ENCODE measurements at places on chromosomes 11 and 22. TPM values are rescaled to one million over a fixed set of nuclear protein-coding genes. Genes with fewer than 3 reads are reported as not detected.

BTBD18 gene
- not detected for total RNA-seq

P2RX6 gene
- 0.59 TPM for total RNA-seq

CD59 gene
- 90.8 TPM for total RNA-seq

TMPRSS5 gene
- total RNA-seq, result 0.25 TPM

DNA sequence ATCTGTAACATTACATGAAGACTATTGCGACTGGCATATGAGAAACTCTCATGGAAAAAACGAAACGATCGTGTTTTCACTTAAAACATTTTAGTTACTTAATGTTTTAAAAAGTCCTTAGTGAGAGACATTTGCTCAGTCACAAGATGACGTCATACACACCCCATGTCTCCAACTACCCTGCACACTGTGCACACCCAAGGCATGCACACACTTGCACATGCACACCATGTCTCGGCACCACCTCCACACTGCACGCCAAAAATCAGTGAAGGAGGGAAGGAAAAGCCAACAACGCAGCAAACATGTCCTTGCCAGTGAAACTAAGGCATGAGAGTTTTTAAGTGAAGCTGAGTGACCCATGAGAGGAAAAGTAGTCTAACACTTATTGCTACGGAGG lies 18.0 kb downstream of the NCAPD3 start:
- no peak for DNase-seq

GRCh38 chr11:94401773-94402265 lies 600 bp upstream of the GPR83 start:
- DNase-seq, result no peak

DNA sequence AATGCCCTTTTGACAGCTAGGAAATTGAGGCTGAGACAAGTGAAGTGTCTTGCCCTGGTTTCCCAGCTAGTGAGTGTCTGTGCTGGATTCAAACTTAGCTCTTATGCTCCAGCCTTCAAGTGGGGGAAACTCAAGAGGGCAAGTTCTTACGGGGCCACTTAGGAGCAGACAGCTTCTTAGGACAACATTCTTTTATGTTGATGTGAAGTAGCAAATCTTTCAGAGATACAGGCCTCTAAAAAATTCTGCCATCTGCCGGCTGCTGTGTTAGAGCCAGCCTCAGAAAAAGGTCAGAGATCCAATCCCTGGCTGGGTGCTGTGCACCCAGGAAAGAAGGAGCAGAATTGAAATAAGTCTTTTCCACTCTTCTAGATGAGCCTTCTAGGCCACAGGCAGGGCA lies 26.6 kb downstream of the TIMP3 start:
- DNase-seq, result no peak

DNA sequence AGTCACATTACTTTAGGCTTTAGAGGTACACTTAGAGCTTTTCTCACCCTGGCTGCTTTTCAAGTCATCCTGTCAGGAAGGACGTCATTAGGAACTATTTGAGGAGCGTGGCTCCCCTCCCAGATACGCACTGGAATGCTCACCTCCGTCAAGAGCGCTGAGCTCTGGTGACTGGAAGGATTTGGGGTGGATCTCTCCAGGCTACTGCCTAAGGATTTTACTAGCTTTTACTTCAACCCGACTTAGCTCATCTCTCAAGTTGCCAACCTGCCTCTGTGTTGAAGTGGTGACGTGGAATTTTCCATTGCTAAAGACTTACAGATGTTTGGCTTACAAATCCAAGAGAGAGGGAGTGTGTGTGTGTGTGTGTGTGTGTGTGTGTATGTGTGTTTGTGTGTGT lies 355.3 kb upstream of the CCDC90B start:
- no peak for DNase-seq

DNA sequence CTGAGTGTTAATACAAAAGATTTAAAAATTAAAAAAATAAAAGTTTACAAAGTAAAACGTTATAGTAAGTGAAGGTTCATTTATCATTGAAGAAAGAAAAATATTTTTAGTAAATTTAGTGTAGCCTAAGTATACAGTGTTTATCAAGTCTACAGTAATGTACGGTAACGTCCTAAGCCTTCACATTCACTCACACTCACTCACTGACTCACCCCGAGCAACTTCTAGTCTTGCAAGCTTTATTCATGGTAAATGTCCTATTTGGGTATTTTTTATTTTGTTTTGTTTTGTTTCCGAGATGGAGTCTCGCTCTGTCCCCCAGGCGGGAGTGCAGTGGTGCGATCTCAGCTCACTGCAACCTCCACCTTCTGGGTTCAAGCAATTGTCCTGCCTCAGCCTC lies 8.8 kb downstream of the CASTOR1 start:
- no peak for DNase-seq

DNA sequence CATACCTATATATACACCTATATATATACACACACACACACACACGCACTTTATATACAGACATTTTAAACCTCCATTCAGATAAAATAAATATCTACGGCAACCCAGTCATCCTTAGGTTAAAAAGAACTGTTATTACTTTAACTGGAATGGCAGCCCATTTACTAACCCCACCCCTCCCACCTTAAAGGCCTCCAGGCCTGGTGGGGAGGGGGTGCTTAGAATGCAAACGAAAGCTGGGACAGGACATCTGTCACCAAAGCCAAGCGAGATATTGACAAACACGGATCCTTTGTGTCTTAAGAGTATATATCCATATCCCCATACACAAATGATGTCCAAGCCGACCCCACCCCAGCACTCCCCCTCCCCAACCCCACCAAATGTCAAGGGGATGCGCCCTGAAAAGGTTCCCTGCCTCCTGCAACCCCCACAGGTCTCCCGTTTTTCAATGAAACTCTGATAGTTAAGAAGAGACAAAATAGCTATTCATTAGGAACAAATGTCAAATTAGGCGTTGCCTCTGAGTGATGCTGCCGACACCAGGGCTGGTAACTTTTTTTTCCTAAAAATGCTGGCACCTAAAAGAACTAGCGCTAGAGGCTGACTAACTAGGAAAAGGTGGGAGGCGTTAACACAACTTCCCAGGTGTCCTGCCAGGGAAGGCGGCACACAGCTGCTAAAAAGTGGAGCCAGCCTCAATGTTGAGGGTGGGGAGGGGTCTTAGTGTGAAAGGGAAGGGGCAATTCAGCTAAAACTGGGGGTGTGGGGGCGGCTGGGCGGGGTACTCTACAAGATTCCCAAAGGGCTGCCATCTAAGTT lies 5.6 kb downstream of the MN1 start:
- DNase-seq, result no peak

DNA sequence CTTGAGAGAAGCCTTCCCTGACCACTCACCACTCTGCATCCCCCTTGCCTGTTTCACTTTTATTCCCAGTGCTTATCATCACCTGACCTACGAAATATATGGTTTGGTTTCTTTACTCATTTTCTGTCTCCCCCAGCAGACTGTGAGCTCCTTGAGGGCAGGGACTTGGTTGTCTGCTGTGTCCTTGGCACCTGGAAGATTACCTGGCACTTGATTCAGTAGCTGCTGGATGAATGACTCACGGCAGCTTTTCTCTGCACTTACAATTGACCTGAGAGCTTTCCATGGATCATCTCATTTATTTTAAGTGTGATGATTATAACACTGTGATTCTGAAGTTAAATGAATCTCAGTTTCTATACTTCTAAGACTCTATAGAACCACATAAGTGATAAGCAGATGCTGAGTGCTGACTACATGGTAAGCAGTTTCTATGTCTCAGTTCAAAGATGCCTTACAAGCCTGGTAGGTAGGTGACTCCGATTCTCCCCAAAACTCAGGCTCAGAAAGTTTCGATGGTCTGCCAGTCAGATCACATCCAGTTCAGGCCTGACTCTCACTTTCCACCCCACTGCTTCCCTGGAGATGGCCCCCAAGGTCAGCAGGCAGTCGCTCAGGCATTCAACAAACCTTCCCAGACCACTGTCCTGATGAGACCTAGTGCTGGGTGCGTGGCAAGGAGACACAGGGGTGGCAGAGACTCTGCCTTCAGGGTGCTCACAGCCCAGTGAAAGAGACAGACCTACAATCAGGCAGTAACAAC lies 11.6 kb downstream of the IL2RB start:
- DNase-seq, result no peak

DNA sequence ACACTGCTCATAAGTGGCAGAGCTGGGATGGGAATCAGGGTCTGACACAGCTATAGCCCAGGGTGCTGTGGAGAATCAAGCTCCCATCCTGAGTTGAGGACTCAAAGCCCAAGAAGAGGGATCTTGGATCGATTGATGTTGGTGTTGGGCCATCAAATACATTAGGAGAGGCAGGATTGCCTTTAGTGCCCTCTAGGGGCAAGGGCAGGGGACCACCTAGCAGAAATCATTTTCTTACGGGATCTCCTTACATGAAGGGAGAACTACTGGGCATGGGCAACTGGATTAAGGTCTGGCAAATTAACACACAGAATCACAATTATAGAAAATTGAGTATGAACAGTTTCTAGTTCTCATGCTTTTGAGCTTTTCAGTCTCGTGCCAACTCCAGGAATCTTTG lies 24.9 kb upstream of the EMSY start:
- no peak for DNase-seq

Data from liver (tissue), 10 donors.